ENCODE measurements at places on chromosomes 6 and 20.
A peak's percentile ranks its signal among the peaks of the same experiment; 100 is the strongest.

DNA sequence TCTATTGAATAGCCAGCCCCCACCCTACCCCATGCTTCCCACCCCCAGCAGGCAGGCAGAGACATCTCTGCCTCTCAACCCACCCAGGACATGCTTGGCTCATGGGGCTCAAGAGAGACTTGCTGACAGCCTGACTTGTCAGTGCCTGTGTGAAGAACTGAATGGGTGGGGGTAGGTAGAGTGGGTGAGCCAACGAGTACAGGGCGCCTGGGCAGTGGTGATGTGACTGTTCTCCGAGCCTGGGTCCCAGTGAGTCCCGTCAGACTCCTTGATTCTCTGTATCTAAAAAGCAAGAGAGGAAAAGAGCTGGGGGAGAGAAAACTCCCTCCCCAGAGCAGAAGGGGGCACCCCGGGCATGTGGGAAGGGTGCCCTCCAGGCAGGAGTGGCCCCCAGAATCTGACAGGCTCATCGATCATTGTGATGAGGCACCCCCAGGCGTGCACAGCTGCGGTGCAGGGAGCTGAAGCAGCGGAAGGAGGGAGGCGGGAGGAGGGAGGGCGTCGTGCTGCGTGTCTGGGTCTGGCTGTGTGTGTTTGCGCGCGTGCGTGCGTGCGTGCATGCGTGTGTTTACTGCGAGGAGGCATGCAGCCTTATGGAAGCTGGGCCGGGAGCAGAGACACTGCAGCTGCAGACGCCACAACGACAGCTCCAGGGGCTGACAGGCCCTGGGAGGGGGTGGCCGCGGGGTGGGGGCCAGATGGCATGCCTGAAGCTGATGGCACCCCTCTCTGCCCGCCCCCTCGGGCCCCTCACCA, 40.2 kb downstream of the FOXP4 start:
- peak; percentile 33 for DNase-seq

DNA sequence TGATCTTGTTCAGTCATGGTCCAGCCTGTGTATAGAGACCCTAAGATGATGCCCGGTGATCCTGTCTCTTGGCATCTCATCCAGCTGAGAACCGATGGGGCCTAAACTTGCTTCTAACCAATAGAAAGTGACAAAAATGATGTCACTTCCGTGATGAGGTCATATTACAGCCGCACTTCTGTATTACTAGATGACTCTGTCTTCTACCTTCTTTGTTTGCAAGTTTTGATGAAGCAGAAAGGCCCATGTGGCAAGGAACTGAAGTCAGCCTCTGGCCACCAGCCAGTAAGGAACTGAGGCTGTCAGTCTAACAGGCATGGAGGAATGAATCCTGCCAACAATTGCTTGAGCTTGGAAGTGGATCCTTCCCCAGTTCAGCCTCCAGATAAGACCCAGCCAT, 32.8 kb upstream of the HLA-C start:
- no peak for DNase-seq

DNA sequence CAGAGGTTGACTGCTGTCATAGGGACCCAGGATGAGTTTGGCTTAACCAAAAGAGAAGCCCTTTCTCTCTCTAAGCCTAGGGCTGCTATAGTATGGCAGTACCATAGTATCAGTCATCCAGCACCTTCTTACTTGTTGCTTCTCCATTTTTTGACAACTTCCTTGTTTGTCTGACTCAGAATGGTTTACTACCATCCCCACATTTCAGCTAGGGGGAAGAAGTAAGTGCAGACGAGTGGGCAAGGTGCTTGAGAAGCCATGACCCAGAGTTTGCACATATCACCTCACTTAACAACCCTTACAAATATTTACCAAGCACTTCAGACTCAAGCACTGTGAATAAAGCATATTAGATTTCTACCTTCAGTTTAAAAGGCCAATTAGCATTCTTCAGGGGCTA, 289.9 kb upstream of the TSHZ2 start:
- DNase-seq = no peak

GRCh38 chr6:169445661-169446581, 192.3 kb upstream of the THBS2 start:
- no peak for DNase-seq

DNA sequence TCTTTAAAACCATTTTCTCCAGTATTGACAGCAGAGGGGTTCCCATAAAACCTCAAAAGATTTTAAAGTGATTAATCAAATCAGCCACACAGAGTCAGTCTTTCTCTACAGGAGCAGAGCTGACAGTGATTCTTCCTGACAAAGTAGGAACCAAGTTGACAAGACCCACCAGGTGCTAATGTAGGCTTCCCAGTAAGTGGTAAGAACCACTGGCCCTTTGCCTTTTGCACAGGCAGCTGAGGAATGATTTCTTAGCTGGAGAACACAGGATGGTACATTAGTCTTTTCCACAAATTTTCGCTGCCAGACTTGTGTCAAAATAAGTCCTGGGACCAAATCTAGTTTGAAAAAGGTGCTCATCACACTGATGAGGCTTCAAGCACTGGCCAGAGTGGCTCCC, 95.8 kb downstream of the ARMC2 start:
- DNase-seq = no peak
